ENCODE measurements at places on chromosomes 5 and 9.

DNA sequence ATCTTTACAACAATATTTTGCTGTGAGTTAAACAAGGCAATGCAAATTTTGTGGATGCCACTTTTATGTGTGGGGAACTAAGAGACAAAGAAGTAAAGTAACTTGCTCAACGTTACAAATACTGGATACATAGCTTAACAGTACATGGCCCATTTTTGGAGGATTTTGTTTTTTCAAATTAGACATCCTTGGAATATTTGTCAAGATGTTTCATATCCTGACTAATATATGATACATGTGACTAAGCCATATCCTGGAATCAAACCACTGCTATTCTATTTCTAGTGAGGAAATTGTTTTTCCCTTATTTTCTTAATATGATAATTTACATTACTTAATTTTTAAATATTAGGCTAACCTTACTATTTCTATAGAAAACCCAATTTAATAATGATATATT lies 529.8 kb downstream of the DMRTA1 start:
- DNase-seq, result no peak

DNA sequence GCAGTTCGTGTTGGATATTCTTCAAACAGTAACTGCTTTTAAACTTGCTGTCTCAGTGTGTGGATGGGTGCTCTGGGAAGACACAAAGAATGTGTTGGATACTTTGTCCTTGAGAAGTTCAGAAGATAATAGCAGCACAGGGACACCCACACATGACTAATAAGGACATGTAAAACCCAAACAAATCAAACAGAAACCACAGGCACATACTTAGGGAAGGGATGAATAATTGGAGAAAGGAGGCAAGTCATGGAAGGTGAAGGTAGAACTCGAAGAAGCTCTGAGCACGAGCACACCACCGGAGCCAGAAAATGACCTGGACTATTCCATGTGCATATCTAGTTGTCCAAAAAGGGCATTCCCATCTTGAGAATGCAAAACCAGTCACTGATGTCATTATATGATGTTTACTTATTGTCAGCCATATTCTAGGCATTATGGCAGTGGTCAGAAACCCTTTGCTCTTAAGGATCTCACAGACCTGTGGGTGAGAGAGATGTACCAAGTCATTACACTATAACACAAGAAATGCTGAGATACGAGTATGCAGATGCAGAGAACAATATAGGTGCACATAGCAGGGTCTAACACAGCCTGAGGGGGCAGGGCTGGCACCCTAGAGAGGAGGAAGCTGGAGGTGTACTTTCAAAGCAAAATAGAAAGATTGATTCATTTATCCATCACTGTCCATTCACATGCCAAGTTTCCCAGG lies 152.9 kb downstream of the PIK3R1 start:
- no peak for DNase-seq

GRCh38 chr5:66130493-66130892 lies 13.6 kb upstream of the SREK1 start:
- no peak for DNase-seq

GRCh38 chr9:3137347-3137695 lies 293.4 kb upstream of the PUM3 start:
- no peak for DNase-seq

DNA sequence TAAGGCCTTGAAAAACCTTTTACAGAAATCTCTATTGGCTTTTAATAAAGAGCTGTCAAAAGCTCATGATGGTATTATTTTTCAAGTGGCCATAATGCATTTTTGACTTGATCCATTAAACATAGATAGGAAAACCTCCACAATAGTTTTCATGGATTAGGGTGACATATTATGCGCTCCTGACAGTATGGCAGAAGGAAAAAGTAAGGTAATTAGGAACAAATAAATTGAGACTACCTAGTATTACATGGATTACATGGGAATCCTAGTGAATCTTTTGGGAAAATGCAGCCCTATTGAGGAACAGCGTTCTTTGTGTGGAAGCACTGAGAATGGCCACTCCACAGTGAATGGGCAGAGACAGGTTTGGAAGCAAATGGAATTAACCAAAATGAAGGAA lies 171.2 kb downstream of the TRPM3 start:
- DNase-seq, result no peak

DNA sequence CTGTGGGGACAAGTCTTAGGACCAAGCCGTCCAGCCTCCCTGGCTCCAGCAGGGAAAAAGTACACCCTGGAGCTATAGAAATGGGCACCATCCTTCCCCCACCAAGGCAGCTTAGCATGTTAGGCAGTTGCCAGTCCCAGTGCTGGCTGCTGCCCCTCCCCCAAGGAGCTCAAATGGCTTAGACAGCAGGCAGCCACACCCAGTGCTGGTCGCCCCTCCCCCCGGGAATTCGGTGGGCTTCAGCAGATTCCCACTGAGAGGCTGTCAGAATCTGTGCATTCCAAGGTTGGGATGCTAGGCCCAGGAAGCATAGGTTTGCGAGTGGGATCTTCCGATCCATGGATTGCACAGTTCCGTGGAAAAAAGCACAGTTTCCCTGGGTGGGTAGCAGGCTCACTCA lies 105.2 kb upstream of the ITGA1 start:
- no peak for DNase-seq

GRCh38 chr5:5588386-5588785 lies 165.9 kb downstream of the ICE1 start:
- no peak for DNase-seq

GRCh38 chr9:133506653-133507038 lies 18.1 kb downstream of the MYMK start:
- no peak for DNase-seq

- no peak for DNase-seq
Observed at GRCh38 chr5:134994560-134995156, 27.0 kb downstream of the CATSPER3 start.

GRCh38 chr9:13377171-13377925 lies 97.9 kb upstream of the MPDZ start:
- no peak for DNase-seq

- DNase-seq, result no peak
Observed at GRCh38 chr9:7368410-7369292, 430.9 kb downstream of the DMAC1 start.

- DNase-seq, result no peak
Observed at GRCh38 chr5:32679218-32679617, 31.9 kb upstream of the NPR3 start.

DNA sequence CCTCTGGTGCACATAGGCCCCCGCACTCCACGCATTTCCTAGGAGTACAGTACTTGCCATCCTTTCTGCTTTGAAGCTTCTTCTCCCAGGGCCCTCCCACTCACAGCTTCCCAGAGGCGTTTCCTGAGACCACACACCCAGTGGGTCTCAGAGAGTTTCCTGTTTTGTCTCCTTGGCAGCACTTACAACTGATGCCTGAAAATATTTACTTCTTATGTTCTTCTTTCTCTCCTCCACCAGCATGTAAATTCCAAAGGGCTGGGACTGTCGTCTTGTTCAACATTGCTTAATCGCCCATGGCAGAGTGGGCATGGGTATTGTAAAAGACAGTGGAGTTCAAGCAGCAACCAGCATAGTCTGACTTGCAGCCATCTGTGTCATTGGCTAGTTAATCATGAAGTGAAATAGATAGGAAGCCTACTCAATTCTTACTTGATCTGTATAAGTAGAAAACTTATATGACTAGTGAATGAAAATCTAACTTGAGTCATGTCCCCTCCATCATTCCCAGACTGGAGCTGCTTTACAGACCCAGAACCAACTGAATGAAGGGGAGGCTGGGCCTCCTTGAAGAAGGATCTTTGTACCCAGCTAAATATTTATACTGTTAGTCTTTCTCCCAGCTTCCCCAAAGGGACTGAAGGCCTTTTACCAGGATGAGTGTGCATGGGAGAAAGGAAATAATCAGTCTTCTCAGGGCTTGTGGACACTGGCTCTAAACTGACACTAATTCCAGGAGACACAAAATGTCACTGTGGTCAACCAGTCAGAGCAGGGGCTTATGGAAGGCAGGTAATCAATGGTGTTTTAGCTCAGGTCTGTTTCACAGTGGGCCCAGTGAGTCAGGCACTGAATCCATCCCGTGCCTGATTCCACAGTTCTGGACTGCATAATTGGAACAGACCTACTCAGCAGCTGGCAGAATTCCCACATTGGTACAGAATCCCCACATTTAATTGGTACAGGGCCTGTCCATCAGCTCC lies 116.4 kb downstream of the SV2C start:
- DNase-seq, result no peak

DNA sequence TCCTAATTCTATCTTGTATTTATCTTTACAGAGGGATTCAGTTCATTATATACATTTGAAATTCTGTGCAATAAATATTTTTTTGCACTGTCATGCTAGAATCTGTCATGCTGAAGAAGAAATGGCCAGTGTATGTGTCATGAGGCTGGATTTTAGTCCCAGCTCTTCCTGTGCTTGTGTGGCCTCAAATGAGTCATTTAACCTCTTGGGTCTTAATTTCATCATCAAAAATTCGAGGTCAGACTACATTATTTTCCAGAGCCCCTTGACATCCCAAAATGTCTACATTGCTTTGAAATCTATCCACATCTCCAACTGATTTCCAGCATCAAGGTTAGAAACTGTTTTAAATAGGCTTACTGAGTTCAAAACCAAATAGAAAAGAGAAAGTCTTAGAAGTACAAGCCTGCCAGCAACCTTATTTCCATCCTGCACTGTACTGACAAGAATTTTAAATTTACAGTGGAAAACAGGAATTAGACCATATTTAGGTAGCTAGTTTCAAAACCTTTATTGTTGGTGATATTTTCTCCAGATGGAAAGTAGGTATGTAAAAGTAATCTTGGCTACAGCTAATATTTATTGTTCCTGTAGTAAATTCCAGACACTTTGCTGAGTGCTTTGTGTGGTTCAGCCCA lies 96.7 kb upstream of the MAMDC2 start:
- no peak for DNase-seq

GRCh38 chr5:157816682-157817386 lies 42.1 kb downstream of the CLINT1 start:
- DNase-seq, result no peak

DNA sequence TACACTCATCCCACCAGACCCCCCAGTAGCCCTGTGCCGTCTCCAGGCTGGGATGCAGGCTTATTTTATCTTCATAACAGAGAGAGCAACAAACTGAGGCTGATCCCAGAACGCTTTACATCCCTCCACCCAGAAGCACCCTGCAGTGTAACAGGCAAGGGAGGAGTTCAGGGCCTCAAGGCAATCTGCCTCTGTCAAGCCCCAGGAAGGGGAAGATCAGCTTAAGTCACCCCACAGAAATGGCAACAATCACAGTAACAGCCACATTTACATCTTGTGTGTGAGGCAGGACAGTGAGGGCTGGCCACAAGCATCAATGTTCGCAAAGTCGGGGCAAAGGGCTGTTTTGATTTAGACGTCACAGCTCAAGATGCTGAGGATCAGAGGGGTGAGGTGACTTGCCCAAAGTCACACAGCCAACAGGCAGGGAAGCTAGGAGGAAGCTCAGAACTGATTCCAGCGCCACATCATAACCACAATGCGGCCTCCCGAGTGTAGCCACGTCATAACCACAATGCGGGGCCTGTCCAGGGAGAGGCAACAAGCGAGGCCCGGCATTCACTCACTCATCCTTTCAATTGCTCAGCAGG lies 14.4 kb downstream of the STK10 start:
- no peak for DNase-seq

GRCh38 chr5:127988146-127988760 lies 95.3 kb upstream of the SLC12A2 start:
- DNase-seq, result peak; percentile 17

DNA sequence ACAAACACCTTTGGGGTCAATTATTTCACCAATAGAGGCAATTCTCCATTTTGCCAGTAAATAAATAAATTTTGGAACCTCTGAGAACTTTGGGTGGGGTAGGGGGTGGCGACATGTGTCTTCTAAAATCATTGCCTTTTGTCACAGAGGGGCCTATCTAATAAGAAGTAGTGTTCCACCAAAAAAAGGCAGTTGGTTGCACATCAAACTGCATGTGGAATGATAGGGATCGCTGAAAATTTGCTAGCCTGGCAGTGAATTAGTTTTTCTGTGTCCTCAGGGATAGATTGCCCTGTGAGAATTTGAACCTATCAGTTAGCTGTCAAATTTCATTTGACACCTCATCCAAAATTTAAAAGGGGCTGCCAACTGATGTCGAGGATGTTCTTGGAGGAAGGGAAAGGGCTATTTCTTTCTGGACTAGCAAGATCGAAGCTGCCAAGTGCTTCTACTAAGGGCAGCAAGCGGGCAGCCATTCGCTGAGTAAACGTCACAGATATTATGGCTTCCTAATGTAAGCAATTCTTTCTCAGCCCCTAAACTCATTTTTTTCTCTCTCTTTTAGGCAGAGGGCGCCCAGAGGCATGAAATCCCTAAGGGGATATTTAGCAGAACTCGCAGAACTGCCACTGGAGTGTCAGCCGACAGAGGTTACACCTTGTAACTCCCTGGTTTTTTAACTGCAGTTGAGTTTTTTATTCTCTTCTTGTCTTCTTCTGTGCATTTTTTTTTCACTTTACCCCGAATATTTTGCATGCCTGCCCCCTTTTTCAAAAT lies 2208.1 kb upstream of the WWC1 start:
- no peak for DNase-seq

DNA sequence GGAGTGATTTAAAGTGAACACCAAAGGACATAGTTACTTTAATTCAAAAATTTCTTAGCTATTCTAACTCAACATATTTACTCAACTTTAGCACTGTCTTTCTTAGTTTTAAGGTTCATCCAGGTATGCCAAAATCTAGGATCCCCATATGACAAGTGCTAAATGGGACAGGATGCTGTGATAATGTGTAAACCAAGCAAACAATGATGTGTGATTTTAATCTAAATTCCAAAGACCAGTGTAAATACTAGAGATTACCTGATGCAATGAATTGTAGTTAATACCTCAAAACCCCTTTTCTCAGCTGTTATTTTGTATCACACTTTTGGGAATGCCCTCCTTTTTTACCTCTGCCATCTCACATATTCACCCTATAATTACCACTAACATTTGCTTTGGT lies 26.8 kb upstream of the ISOC1 start:
- no peak for DNase-seq

DNA sequence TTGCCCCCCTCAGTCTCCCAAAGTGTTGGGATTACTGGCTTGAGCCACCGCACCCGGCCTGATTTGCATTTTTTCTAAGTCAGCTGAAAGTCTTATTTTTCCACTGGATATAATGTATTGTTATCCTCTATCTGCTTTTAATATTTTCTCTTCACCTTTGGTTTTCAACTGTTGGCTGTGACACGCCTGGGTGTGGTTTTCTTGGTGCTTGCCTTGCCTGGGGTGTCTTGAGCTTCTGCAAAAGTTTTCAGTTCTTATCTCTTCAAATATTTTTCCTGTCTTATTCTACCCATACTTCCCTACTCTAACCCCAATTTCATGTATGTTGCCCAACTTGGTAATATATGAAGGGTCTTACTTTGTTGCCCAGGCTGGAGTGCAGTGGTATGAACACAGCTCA lies 4.3 kb upstream of the MXD3 start:
- DNase-seq, result no peak
